Gastrocnemius medialis (tissue), 4 donors: ENCODE measurements at places on chromosomes 7 and 10.

DNA sequence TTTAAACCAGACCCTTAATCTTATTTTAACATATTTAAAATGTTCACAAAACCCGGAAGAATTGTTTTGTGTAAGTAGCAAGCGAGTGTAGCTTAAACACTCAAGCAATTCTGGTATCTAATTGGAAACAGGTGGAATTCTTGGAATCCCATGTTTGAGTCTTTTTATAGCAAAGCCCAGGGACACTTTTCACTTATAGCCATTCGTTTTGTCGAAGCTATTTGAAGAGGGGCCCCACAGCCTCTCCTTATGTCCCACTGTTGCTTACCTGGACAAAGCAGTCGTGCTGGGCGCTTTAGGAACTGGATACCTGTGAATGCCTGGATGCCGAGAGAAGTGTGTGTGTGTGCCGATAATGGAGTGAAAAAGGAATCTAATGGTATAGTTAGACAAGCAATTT is 3.3 kb downstream of the CUX1 start:
- no peak for DNase-seq

DNA sequence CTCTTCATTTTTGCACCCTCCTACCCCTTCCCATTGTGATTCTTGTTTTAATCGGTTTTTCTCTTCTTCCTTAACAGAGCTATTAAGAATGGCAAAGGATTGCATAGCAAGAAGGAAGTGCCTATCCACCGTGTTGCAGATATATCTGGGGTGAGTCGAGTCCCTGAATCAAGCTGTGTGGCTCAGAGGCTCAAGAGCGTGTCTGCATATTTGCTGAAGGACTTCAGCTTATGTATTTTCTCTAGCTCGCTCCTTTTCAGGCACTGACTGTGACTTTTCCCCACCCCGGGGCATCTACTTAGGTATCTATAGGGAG is 126.6 kb downstream of the LRRC4 start:
- no peak for DNase-seq

GRCh38 chr7:116230191-116231005 is 20.1 kb downstream of the TES start:
- DNase-seq = no peak

- DNase-seq = no peak
These were observed 7.6 kb downstream of the CUBN start for GRCh38 chr10:17122052-17122451.

DNA sequence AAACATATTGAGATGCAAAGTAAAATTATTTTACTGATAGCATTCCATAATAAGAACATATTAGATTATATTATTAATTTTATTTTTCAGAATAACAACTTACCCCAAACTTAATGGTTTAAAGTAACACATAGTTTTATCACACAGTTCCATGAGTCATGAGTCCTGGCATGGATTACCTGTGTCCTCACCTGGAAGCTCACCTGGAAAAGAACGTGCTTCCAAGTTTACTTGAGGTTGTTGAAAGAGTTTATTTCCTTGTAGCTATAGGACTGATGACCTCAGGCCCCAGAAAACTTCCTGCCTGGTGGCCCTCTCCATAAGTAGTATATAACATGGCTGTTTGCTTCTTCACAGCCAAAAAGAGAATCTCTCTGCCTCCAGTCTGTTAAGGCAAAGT is 254.6 kb downstream of the TFEC start:
- no peak for DNase-seq

GRCh38 chr10:48439581-48440041 is 133.1 kb downstream of the MAPK8 start:
- peak; percentile 15 for DNase-seq

GRCh38 chr10:77386365-77386764 is 251.2 kb downstream of the KCNMA1 start:
- DNase-seq = no peak

GRCh38 chr10:132099389-132100090 is 33.8 kb downstream of the JAKMIP3 start:
- no peak for DNase-seq

GRCh38 chr10:48554656-48555055 is 50.2 kb downstream of the ARHGAP22 start:
- DNase-seq = no peak

DNA sequence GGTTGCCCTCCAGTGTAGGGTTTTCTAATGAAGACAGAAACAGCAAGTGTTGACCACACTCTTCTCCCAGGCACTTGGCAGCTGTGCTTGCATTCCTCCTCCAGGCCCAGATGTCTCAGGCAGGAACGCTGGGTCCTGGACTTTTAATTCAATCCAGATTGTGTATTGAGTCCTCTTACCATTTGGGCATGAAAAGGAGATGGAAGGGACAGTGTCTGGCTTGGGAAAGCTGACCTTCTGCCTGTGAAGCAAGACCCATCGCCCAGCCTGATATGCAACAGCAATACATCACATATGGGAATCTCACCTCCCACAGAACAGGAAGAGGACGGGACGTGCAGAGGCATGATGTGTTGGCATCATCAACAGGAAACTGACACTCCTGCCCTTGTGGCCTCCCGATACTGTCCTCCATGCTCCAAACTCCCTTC is 174.4 kb upstream of the LYZL2 start:
- DNase-seq = peak; percentile 62

- no peak for DNase-seq
These were observed 137.6 kb downstream of the RNF133 start for GRCh38 chr7:122561326-122561725.

GRCh38 chr7:43764807-43765491 is 6.5 kb downstream of the BLVRA start:
- DNase-seq = no peak

GRCh38 chr10:132402781-132403241 is 5.8 kb downstream of the PWWP2B start:
- no peak for DNase-seq

GRCh38 chr10:79266084-79266483 is 81.2 kb upstream of the PPIF start:
- DNase-seq = no peak

- no peak for DNase-seq
These were observed 2.7 kb upstream of the CALML5 start for GRCh38 chr10:5502061-5502521.

DNA sequence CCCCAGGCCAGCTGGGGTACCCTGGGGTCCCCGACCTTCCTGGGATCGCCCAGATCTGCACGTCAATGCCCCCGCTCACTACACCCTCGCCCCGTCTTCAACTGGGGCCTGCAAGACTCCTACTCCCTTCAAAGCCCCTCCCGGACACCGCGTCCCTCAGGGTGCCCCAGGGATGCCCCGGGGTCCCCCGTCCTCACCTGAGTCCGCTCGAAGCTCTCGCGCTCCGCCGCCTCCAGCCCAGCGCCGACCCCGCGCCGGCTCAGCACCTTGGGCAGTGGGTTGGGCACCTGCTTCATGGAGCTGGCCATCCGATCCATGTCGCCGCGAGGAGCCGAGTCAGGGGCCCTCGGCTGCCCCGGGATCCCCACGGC is at the start of gene HIP1:
HIP1 (minus strand) TSS at position 338 of the 371 bp plus-strand sequence; CDS start at position 317, 21 bp downstream.
- no peak for DNase-seq

- no peak for DNase-seq
These were observed 168.3 kb upstream of the MBL2 start for GRCh38 chr10:52940921-52941320.

- no peak for DNase-seq
These were observed 123.0 kb upstream of the JCAD start for GRCh38 chr10:30182191-30183054.

DNA sequence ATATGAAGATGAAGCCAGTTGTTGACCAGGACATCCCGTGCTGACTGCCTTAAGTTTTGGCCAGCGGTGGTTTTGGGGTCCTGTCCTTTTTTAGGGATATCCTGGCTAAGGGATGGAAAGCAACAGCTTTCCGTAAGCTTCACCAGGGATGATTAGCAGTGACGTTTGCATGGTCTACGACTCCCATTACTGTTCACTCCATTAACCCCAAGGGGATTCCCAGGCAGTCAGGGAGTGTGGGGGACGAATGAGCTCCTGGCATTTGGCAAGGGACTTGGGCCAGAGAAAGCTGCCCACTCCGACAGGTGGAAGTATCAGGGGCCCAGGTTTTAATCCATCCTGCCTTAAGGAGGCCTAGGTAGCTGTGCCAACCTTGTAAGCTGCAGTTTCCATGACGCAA is 66.8 kb downstream of the ITGB1 start:
- no peak for DNase-seq

- DNase-seq = no peak
These were observed 2.1 kb downstream of the AFAP1L2 start for GRCh38 chr10:114402233-114402632.

- DNase-seq = peak; percentile 40
These were observed 105.2 kb upstream of the PPIF start for GRCh38 chr10:79241990-79242619.
